Stimulated activated CD8-positive, alpha-beta memory T cell treated with anti-CD3 and anti-CD28 coated beads, Interleukin-4, amount 100 ng/mL, for 4 hours (primary cell): ENCODE measurements at places on chromosomes 13 and 19.

GRCh38 chr13:72973234-72973633 is 85.6 kb upstream of the KLF5 start:
- DNase-seq: no peak

- no peak for DNase-seq
These were observed 151.1 kb downstream of the LHFPL6 start for GRCh38 chr13:39451860-39452301.

DNA sequence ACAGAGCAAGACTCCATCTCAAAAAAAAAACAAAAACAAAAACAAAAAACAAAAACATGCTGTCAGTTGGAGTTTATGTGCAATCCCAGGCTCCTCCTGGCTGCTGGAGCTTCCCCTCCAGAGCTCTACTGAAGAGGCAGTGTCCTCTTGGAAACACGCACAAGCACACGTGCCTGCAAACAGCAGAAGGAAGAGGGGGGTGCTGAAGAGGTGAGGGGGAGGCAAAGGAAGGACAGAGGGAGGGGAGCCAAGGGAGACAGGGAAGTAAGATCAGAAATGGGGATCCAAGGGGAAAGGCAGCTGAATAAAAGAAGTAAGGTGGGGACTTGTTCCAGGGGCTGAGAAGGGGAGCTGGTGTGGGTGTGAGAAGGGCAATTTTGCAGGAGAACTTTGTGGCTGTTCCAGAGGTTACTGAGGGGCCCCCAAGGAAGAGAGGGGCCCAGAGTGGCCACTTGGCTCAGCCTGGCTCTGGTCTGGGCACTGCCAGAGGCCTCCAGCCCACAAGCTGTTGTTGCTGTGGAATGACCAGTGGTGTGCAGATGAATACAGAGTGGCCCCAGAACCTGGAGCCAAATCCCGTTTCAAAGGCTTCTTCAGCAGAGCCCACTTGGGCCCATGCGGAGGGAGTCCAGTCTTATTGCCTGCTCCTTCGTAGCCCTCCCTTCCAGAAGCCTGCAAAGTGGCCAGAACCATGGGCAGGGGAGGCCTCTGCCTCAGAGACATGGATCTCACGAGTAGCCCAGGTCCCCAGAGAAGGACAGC is 34.4 kb downstream of the LYL1 start:
- DNase-seq: no peak

DNA sequence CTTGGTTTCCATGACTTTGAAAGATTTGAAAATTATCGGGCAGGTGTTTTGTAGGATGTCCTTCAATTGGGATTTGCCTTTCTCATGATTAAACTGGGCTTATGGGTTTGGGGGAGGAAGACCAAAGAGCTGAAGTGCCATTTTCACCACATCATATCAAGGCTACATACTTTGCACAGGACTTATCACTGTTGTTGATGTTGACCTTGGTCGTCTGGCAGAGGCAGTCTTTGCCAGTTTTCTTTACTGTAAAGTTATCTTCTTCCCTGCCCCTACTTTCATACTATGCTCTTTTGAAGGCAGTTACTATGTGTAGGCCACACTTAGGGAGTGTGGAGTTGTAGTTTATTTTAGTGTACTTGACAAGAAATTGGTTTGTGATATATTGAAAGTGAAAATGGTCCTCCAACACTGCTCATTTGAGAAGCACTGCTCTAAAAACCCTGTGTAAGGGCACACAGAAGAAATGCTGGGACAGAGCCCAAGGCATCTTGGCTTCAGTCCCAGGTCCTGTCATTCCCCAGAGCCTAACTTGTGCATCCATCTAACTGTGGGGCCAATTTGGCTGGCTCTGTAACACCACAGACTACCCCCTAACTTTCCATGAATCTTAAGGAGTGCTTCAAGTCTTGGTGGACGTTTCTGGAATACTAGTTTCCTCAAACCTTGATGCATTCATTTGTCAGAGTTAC is 384.9 kb downstream of the KCNRG start:
- no peak for DNase-seq

GRCh38 chr13:51729866-51730553 is 74.0 kb downstream of the DHRS12 start:
- no peak for DNase-seq
